ENCODE measurements at places on chromosomes 2 and 18. TPM values are rescaled to one million over a fixed set of nuclear protein-coding genes. Genes with fewer than 3 reads are reported as not detected.

The PIGN gene
- 24.2 TPM for total RNA-seq

The CNTNAP5 gene
- total RNA-seq = 0.34 TPM

The LIMS4 gene
- total RNA-seq = 1.1 TPM

The ASB3 gene
- total RNA-seq = 30.0 TPM

The ALPG gene
- total RNA-seq = 0.94 TPM

The SP5 gene
- total RNA-seq = 7.0 TPM

The ALLC gene
- total RNA-seq = not detected

The UGT1A7 gene
- total RNA-seq = not detected

The DAW1 gene
- total RNA-seq = 0.61 TPM

GRCh38 chr2:30162806-30163205 is 16.0 kb downstream of the YPEL5 start:
- no peak for DNase-seq

- DNase-seq = no peak
These were observed 85.3 kb downstream of the CDK15 start for GRCh38 chr2:201891676-201892075.

DNA sequence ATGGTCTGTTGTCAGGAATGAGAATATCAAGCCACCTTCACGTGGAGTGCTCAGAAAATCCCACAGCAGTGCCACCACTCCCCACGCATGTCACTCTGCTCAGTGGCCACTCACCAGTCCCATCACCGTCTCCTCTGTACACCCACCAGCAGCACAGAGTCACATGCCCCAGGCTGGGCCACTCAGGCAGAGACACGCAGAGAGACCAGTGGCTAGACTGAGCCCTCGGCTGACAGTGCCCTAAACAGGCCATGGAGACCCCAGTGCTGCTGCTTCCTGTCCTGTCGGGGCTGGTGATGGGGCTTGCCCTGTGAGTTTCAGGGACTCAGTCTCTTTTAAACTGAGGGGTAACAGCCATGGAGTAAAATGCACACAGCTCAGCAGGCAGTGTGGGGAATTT is 25.9 kb downstream of the ODC1 start:
- no peak for DNase-seq

GRCh38 chr2:96517079-96517478 is 11.9 kb upstream of the NEURL3 start:
- no peak for DNase-seq

DNA sequence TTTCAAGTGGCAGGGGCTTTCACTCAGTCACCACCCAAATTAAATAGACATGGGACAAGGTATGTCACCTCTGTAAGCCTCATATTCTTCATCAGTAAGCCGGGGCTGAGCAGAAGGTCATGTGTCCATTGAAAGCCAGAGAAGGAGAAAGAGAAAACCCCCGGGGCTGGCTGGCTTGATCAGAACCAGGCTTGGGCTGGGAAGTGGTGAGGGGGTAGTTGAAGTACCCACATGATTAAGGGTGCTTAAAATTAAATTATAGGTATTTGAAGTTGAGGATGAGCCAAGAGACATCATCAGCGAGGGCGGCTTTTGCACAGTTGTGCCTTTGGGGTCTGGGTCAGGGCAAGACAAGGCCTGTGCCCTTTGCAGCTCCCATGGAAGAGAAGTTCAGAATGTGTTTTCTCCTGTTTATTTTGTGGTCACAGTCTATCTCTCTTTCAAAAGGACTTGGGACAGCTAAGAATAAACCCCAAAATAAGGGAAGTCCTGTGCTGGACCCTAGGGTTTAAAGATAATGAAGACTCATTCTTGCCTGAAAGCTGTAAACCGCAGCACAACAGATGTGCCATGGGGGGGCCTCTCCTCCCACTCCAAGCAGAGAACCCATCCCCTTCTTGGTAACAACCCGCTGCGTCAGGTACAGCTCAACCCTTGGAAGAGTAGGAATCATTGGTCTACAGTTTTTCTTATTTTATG is 10.7 kb downstream of the DBI start:
- no peak for DNase-seq

- no peak for DNase-seq
These were observed 36.2 kb upstream of the C2orf74 start for GRCh38 chr2:61125798-61126197.

DNA sequence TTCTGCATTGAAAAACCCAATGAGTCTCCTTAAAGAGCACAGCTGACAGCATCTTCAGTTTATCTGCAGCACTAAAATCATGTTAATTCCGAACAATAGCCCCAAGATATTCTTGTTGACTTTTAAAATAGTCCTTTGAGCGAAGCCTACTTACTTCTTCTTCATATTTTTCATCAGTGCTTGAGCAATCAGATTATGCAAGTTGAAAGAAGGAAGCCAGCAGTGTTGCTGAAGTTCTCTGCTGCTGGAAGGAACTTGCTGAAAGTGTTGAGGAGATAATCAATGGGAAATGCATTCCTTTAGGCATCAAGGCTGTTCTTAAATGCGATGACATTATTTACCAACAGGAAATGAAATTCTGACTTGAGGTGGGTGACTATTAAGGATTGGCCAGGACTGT is 105.9 kb upstream of the SNTG2 start:
- DNase-seq = no peak

GRCh38 chr2:200627110-200627770 is 41.4 kb downstream of the AOX1 start:
- DNase-seq = no peak

- DNase-seq = no peak
These were observed 89.9 kb upstream of the RANBP2 start for GRCh38 chr2:108629417-108629816.

DNA sequence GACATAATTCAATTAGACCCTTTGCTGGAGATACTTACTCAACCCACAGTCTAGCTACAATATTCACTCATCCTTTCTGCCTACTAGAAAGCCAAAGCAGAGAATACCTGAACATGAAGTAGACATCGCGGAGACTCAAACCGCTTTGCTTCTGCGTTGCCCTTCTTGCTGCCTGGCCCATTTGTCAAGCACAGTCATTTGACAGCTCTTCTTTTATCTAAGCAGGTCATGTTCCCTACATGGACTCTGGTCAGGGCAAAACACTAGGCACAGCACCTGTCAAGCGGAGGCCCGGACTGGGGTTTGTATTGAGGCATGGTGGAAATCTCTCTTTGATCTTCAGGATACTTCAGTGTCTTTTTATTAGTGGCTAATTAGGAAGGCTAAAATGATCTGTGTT is 89.7 kb downstream of the FARSB start:
- DNase-seq = no peak
